ENCODE measurements at places on chromosomes 16 and 17. TPM values are rescaled to one million over a fixed set of nuclear protein-coding genes. Genes with fewer than 3 reads are reported as not detected.

The TNFSF13 gene
- 0.44 TPM for total RNA-seq

The IRX5 gene
- not detected for total RNA-seq

The TPPP3 gene
- 0.62 TPM for total RNA-seq

The NSRP1 gene
- total RNA-seq = 14.6 TPM

The OVCA2 gene
- 35.0 TPM for total RNA-seq

The PGAP3 gene
- total RNA-seq = 10.0 TPM

The DRC3 gene
- total RNA-seq = 0.55 TPM

The CLEC3A gene
- not detected for total RNA-seq

The GPR139 gene
- not detected for total RNA-seq

The TBC1D28 gene
- total RNA-seq = not detected

The MYH2 gene
- under 0.01 TPM for total RNA-seq

The JUP gene
- total RNA-seq = 7.6 TPM

The BHLHA9 gene
- total RNA-seq = not detected

The TEX14 gene
- total RNA-seq = 0.11 TPM

The TUBB3 gene
- 596 TPM for total RNA-seq

The PRM2 gene
- not detected for total RNA-seq

The OXLD1 gene
- total RNA-seq = 34.0 TPM

The SULT1A4 gene
- 1.1 TPM for total RNA-seq

The RHBDL1 gene
- total RNA-seq = 5.9 TPM

The AIPL1 gene
- not detected for total RNA-seq

The METRNL gene
- 137 TPM for total RNA-seq

The TK2 gene
- 30.5 TPM for total RNA-seq

The FBXW10 gene
- 0.12 TPM for total RNA-seq

The DNAI2 gene
- not detected for total RNA-seq

The PRSS8 gene
- total RNA-seq = not detected

The CA7 gene
- not detected for total RNA-seq

The SERPINF2 gene
- total RNA-seq = under 0.01 TPM

The SLC52A1 gene
- total RNA-seq = 0.37 TPM

The KRTAP2-2 gene
- total RNA-seq = not detected

The TBC1D3G gene
- total RNA-seq = not detected

The SPNS3 gene
- total RNA-seq = not detected

The YWHAE gene
- 941 TPM for total RNA-seq

Measured in uterine smooth muscle cell (primary cell).